Stimulated activated CD8-positive, alpha-beta memory T cell treated with anti-CD3 and anti-CD28 coated beads, Interleukin-4, amount 100 ng/mL, for 24 hours (primary cell): ENCODE measurements at places on chromosomes 2 and 18.

DNA sequence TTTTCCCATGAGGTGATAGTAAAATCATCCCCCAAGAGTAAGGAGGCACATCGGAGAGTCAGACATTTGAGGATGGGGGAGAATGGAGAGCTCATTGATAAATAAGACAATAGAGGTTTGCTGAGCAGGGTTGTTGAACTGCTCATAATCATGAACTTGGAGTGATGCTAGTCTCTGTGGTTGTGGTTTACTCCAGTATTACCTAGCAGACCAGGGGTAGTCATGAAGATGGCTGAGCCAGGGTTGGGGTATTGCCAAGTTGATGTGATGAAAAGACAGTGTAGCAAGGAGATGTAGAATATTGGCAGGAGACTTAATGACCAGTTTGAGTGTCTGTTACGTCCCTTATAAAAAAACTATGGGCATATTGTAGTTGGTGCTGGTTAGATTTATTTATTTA is 25.4 kb downstream of the CYBRD1 start:
- DNase-seq, result no peak

- DNase-seq, result no peak
Observed at GRCh38 chr2:200809506-200810251, 2.0 kb upstream of the BZW1 start.

GRCh38 chr2:207166349-207167098 is 776 bp upstream of the KLF7 start:
- peak; percentile 43 for DNase-seq

- DNase-seq, result no peak
Observed at GRCh38 chr18:22273101-22274039, 104.0 kb downstream of the GATA6 start.

DNA sequence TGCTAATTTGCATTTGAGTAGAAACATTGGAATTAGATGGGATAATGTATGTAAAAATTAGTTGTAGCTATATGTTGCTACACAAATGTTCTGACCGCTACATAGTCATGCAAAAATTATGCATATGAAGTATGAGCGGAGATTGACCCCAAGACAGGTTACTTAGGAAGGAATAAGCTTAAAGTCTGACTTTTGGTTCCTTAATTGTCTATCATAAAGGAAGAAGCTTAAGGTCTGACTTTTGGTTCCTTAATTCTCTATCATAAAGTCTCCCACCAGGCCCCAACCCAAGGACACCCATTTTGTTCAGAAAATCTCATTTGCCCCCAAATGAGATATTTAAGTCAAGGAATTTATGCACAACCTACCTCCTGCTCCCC is 106.5 kb downstream of the EVA1A start:
- no peak for DNase-seq

DNA sequence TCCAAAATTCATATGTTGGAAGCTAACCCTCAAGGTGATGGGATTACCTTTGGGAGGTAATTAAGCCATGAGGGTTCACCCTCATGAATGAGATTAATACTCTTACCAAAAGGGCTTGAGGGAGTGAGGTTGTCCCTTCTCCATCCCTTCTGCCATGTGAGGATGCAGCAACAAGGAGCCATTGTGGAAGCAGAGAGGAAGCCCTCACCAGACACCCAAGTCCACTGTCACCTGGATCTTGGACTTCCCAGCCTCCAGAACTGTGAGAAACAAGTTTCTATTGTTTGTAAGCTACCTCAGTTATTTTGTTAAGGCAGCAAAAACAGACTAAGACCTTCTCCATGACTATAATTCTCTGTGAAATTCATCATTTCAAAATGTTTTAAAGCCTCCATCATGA is 125.7 kb downstream of the FAM124B start:
- DNase-seq, result no peak

GRCh38 chr2:52886556-52886955 is 881.0 kb upstream of the CHAC2 start:
- no peak for DNase-seq

GRCh38 chr2:115733190-115733775 is 1290.8 kb downstream of the DPP10 start:
- no peak for DNase-seq

GRCh38 chr2:170943041-170943440 is 14.0 kb downstream of the GORASP2 start:
- DNase-seq, result no peak

GRCh38 chr18:37019157-37019827 is 190.4 kb downstream of the KIAA1328 start:
- DNase-seq, result no peak

DNA sequence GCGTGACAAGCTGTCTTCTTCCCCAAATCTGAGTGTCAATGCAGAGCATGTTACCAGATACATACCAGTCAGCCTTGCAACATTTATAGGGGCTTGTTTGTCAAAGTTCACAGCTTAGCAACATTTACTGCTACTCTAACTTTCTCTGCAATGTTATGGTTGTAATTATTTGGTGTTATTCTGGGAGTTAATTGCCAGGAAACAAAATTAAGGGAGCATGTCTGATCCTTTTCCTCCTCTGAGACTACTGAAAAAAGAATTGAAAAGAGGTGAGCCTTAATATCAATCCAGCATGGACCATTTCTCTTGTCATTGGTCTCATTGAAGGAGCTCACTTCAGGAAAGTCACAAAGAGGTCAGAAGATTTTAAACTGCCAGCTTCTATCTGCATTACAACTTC is 465.6 kb upstream of the LINC00305 start:
- DNase-seq, result no peak

- DNase-seq, result no peak
Observed at GRCh38 chr18:35694808-35695207, 113.3 kb downstream of the GALNT1 start.
